ENCODE measurements at places on chromosomes 3 and 15.

DNA sequence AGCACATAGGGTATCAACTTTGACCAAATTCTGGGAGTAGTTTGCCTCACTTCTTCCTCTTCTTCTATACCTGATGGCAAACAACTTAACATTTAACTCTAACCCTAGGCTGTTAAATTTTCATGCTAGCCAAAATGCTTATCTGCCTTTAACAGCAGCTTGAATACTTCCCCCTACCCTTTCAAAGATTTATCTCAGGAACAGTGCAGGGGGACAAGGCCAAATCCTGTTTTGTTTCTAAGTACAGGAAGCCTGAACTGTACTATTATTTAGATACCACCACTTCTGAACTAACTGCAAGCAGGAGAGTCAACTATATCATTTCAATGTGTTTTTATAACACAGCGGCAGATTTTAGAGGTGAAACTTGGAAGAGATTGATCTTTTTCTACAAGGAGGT is 104.0 kb upstream of the CNTN6 start:
- no peak for DNase-seq

DNA sequence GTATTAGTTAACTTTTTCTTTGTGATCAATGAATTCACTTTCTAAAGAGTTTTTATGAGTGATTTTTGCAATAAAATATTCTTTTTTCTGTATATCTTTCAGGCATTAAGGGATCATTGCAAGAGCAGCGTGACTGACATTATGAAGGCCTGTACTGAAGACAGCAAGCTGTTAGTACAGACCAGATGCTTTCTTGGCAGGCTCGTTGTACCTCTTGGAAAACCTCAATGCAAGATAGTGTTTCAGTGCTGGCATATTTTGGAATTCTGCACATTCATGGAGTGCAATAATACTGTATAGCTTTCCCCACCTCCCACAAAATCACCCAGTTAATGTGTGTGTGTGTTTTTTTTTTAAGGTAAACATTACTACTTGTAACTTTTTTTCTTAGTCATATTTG is 24.4 kb downstream of the SELENOT start:
- no peak for DNase-seq

- DNase-seq: no peak
These were observed 6.2 kb upstream of the THRB start for GRCh38 chr3:24500806-24501205.

DNA sequence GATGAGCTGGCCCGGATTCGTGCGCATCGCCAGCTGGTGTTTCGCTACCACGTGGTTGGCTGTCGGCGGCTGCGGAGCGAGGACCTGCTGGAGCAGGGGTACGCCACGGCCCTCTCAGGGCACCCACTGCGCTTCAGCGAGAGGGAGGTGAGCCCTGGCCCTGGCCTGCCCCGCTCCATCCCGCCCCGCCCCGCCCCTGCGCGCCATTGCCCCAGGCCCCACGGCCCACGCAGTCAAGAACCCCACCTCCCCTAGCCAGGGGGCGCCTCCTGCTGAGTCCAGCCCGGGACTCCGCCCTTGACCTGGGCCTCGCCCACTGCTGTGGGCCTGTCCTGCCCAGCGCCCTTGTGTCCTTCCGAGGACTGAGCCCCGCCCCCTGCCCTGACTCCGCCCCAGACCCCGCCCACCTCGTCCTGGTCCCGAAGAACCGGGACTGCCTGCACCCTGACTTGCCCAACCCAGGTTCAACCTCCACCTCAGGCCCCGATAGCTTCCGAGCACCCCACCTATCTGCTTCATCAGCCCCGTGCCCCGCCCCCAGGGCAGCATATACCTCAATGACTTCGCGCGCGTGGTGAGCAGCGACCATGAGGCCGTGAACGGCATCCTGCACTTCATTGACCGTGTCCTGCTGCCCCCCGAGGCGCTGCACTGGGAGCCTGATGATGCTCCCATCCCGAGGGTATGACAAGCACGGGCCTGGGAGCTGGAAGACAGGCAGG is 14.8 kb downstream of the NT5DC2 start:
- DNase-seq: no peak

DNA sequence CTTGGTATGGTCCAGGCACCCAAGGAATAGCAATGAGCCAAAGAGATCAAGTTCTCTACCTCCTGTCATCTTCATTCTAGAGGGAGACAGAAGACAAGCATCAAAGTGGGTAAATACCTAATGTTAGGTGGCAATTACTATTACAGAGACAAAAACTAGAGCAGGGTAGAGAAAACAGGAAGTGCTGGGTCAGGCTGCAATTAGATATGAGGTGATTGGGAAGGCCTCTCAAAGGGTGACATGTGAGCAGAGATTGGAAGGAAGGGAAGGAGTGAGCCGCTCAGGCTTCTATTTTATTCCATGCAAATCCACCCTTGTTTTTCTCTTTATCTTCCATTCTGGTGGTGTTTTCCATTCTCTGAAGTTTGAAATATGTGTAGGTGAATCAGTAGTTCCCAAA is 37.4 kb downstream of the EBLN2 start:
- no peak for DNase-seq

GRCh38 chr15:22845289-22845900 is 6.9 kb downstream of the NIPA2 start:
- DNase-seq: no peak

DNA sequence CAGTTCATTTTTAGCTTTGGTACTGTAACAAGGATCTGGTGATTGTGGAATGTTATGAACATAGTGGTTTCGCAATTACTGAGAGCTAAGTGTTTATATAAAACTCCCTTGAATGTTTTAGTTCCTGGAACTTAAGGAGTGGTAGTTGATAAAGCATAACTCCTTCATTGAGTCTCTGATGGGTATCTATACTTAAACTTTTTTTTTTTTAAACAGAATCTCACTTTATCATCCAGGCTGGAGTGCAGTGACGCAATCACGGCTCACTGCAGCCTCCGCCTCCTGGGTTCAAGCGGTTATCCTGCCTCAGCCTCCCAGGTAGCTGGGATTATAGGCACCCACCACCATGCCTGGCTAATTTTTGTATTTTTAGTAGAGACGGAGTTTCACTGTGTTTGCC is 11.3 kb downstream of the PRKCI start:
- no peak for DNase-seq

DNA sequence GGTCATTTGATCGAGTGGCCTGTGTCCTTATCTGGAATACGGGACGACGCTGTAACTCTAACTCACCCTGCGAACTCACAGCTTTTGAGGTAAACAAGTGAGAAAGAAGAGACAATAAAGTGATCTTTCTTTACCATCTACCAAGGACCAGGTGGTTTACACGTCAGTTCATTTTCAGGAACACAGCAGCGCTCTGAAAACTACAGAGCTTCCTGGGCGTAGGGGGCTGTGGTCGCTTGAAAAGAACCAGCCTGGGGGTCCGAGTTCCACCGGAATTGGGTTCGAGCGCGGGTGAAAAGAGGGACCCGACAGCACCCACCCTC is 357 bp downstream of the KIAA1143 start:
- no peak for DNase-seq

DNA sequence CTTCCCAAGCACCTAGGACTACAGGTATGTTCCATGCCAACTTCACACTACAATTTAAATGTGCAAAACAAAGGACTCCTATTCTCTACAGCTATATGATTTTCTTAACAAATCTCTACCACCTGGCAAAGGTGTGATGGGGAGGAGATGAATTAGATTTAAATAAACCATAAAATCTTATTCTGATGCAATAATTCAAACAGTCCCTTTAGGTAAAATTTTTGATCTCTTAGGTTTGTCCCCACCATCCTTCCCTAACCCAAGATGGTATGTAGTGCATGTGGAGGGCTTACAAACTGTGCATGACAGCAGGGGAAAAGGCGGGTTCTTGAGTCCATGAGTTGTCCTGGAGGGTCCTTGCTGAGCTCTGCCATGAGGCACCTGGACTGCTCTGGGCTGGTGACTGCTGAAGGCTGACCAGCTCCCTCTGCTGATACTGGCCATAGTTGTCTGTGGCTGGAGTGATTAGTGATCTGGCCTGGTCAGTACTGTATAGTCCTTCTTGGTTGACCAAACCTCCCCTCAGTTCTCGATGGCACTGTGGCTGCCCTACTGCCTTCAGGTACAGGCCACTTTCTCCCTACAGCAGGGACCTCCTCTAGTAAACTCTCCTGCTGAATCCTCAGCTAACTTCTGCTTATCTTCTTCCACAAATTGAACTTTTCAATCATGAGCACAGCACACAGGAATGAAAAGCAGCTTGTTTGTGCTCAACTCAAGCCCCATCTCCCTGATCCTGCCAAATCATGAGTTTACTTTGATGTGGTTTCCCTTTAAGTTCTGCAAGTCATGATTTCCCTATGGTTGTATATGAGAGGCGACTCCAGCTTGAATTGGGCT is 30.1 kb downstream of the CFAP161 start:
- no peak for DNase-seq

GRCh38 chr15:73844356-73844755 is 29.0 kb upstream of the TBC1D21 start:
- no peak for DNase-seq

- DNase-seq: peak; percentile 29
These were observed 15.7 kb downstream of the KIF9 start for GRCh38 chr3:47266709-47267489.

DNA sequence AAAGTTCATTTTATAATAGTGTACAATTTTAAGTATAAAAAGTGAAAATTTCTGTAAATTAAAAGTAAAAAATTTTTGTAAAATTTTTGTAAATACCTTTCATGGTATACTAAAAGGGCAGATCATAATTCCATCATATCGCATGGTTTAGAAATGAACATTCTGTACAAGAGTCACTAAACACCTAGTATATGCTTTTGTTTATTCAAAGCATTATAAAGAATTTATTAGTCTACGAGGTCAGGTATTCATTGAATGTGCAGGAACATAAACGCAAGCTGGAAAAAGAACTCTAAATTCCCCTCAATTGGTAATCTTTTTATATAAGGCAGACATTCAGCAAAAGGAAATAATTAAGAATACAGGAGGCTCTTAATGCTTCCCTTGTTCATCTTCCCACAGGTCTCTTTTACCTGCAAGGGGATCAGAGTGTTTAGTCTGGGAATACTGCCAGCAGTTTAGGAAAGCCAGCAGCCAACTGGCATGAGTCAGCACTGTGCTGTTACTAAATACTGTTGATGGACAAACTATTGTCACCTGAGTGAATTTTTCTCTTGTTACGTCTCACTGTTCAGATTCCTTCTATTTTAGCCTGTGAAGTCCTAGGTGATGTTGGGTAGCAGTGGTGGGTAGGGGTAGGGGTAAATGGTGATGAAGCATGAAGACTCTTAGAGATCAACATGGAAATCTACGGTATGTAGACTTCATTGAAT is 70.1 kb downstream of the UQCC5 start:
- no peak for DNase-seq

DNA sequence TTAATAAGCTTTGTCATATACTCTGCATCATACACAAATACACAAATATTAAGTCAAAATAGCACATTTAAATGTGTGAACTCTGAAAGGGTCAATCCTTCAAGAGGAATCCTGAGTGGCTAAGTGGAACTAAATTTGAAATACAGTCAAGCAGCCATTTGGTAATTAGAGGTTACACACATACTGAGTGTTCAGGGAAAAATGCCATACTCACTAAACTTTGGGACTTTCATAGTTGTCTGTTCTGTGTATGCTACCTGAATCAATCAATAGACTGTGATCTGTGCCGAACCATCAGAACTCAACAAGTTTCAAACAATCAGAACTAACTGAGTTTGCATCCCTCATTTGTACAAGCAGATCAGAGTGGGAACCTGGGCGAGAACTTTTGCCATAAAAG is 15.3 kb downstream of the ANKRD28 start:
- no peak for DNase-seq

DNA sequence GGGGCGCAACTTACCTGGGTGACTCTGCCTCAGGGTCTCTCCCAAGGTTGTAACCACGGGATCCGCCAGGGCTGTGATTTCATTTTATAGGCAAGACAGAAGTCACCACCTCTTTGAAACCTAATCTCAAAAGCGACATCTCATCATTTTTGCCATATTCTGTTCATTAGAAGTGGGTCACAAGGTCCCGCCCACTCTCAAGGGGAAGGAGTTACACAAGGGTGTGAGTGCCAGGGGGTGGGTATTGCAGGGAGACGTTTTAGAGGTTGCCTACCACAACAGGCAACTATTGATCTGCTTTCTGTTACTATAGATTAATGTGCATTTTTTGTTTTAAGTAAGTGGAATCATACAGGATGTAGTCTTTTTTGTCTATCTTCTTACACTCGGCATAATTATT is 56.6 kb upstream of the ADPGK start:
- no peak for DNase-seq
